ENCODE measurements at places on chromosomes 5 and 9.

- DNase-seq, result no peak
Observed at GRCh38 chr9:129714511-129715061, 38.3 kb downstream of the PTGES start.

DNA sequence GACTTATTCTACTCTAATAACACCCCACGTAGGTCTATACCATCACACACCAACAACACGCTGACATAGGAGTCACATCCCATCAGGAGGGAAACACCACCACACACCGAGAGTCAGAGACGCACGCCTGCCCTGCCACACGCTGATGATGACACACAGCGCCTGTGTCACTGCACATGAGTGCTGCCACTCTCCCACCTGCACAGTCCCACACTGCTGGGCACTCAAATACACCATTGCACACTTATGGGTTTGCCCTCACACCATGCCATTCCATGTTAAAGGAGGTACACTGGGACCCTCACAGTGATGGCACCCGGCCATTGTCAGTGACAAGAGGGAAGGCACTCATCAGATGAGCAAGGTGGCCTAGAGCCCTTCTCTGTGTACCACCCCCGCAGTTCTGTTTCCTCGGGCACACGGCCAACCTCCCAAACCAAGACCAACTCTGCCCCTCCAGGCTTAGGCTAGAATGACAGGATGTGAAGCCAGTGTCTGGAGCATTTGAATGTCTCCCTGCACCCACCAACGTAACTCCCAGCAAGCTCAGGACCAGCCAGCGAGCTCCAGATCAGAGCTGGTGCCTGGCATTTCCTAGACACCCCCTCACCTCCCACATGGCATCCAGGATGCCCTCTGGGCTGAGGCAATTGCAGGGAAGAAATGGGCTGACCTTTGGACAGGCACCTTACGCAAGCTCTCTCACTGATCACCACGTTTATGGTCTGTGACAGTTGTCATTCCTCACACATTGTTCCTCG, 3.6 kb upstream of the CPLX2 start:
- no peak for DNase-seq

DNA sequence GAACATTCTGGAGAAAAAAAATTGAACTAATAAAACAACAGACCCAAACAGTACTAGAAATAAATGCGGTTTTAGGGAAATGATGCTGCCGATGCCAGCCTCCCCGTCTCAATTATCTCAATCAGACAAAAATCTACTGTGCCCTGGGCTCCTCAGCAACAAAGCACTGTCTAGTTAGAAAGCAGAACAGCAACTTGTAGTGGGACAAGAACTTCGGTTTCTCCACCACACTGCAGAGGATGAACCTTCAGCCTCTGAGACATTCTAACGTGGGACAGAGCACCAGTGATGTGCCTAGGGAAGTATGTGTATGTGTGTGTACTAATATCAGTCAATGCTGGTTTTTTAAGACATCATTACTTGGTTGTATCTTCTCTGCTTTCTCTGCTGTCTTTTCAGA, 11.1 kb upstream of the CAST start:
- no peak for DNase-seq

DNA sequence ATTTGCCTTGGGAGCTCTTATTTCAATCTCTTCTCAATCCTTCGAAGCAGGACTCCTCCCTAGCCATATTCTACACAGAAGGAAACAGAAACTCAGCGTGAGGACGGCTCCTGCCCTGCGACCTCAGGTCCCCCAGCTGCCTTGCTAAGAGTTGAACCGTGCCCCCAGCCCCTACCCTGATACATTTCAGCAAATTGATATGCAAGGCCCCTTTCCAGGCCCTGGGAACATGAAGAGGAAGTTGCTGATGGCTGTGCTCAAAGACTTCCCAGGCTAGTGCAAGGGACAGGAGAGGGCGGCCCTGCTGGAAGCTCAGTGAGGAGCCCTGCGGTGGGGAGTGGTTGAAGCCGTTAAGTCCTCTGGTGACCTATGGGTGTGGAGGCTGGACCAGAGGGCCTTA, 41.5 kb downstream of the BOD1 start:
- DNase-seq, result no peak

- DNase-seq, result no peak
Observed at GRCh38 chr5:169910393-169910792, 69.9 kb downstream of the INSYN2B start.

DNA sequence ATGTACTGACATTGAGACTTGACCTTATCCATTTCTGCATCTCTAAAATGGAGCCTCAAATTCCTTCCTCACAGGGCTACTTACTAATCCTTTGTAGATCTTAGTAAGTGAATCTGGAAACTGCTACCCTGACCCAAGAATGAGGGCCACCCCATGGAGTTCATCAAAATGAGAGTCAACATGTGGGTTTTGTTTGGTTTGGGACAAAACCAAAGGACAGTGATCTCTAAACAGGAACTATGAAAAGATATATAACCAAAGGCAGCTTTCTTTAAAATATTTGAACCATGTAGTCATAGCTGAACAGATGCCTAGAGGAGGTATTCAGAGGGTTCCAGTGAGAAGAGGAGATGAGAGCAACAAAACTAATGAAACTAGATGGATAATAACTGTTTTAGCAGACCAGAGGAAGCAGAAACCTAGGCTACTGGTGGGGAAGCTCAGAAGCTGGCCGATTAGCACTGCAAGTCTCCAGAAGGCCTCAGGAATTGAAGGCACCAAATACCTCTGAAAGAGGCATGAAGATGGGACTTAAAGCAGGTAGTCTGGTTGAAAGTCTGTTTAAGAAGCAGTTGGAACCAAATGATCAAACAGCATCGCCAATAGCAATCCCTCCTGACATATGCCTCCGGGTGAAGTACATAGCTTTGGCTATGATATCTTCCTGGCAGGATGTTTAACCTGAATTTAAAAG, 45.8 kb downstream of the THOC3 start:
- DNase-seq, result no peak

- DNase-seq, result no peak
Observed at GRCh38 chr5:43649256-43649655, 46.3 kb downstream of the NNT start.

DNA sequence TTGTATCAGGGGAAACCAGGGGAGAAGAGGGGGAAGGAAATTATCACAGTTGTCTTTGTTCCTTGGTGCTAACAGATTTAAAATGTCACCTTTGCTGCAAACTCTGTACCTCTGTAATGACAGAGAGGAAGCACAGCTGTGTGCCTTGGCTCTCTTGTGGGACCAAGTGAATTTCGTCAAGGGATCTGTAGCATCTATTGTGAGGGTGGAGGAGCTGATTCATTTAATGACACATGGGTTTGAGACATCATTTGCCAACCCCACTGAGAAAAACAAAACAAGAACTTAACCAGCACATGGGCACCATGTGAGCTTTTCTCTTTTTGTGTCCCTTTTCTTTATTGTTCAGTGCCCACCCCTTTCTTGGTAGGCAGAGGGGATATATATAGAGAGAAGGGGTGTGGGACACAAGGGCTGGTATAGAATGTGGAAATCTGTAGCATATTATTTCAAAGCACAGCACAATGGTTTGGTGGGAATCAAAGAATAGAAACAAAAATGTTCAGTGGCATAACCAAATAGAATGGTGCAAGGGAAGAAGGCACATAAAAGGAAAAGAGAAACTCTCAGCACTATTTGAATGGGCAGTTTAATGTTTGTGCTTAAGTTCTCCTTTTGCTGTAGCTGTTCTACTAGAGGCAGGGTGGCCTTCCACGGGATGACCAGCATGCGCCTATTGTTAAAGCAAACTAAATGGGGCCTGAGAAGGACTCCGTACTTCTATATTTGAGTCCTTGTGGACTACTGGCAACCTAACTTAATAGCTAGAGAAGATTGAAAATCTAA, 63.3 kb downstream of the LIX1 start:
- no peak for DNase-seq

GRCh38 chr5:144085381-144085780, 85.1 kb downstream of the YIPF5 start:
- DNase-seq, result no peak

DNA sequence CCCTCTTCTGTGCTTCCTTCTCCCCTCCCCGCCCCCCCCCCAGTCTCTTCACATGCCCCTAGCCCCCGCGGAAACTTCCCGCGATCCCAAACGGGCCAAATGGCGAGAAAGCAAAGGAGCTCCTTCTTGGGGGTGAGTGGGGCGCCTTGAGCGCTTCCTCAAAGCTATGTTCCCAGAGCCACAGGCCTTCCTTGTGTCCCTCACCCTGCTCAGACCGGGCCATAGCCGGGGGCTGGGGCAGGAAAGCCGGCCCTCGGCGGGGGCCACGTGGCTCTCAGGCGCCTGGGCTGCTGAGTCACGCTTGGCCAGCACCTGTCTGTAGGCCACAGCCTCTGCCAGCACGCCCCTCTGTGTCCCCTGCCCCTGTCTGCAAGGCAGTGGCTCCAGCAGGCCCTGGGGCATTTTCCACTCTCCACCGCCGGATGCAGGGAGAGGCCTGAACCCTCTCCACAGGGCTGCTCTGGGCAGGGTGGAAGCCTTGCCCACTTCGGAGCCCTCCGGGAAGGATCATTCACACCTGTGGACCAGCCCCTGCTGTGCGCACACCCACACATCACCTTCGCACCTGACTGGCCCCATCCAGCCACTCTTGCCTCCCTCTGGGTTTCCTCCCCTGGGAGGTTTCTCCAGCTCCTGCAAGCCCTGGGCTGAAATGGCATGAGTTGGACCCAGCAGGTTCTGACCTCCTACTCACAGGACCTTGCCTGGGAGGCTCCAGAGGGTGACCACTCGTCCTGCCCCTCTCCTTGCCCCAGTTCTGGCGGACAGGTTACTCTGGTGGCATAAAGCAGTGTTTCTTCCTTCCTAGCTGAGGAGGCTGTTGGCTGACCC, 1.2 kb upstream of the SQSTM1 start:
- DNase-seq, result no peak

DNA sequence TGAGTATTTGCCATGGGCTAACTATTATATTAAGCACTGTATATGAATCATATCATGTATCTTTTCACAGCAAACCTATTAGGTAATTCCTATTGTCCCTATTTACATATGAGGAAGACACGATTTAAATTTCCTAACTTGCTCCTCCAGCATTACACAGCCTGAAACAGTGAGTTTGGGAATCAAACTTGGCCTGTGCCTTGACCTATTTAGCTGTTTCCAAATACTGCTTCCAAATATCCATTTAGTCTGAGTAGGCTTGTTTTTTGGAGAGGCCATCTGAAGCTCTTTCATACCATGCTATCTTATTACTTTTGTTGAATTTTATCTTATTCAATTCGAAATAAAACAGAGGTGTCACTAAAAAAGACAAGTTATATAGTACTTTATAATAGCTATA, 447.3 kb upstream of the MPDZ start:
- no peak for DNase-seq

GRCh38 chr9:129665389-129665775, at the start of gene PRRX2:
TSS of gene PRRX2 (plus strand) at chr9:129665647. CDS start at chr9:129665868, 221 bp downstream.
- no peak for DNase-seq

- no peak for DNase-seq
Observed at GRCh38 chr5:98535901-98536300, 237.6 kb upstream of the RGMB start.

- no peak for DNase-seq
Observed at GRCh38 chr9:123712399-123712798, 217.5 kb downstream of the DENND1A start.

GRCh38 chr9:100474082-100474923, 1.4 kb downstream of the TMEFF1 start:
- no peak for DNase-seq

GRCh38 chr5:95923918-95924544, 37.6 kb downstream of the ELL2 start:
- DNase-seq, result no peak

- DNase-seq, result no peak
Observed at GRCh38 chr5:9927106-9927505, 297.0 kb upstream of the TAS2R1 start.

- DNase-seq, result no peak
Observed at GRCh38 chr5:160347448-160347847, 23.0 kb downstream of the C1QTNF2 start.

DNA sequence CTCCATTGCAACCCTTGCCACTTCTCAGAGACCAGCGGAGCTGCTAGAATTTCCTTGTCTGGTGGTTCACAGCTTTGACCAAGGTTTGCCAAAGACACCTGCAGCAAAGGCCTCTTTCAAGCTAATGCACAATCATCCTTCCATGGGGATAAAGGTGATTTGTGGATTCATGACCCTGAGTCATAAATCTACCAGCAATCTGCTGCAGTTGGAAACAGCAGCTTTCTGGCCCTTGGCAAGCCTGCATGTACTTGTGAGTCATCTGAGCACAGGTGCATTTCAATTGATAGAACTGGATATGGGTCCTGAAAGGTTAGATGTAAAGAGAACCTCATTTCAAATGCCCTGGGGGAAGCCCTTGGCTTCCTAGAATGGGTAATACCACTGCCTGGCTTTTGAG, 21.6 kb upstream of the TCF7 start:
- DNase-seq, result no peak

- no peak for DNase-seq
Observed at GRCh38 chr5:75337366-75338021, 474 bp downstream of the HMGCR start.

- no peak for DNase-seq
Observed at GRCh38 chr5:37710965-37711364, 128.9 kb downstream of the GDNF start.

DNA sequence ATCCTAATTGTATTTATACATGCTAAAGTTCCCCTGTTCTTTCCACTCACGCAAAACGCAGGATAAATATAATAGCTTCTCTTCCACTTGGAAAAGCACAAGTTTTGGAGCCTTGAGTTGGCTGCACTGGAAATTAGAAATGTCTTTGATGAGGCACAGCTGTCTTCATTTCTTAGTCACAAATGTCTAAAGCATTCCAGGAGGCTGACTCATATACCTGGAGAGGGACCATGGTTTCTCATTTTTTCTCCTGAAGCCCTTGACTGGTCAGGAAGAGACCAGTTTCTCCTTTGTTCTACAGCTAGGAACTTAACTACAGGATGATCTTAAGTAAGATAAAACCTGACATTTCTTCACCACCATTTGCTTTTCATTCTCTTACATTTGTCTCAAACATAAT, 16.2 kb downstream of the MTX3 start:
- DNase-seq, result no peak

- no peak for DNase-seq
Observed at GRCh38 chr9:86547571-86547970, 193.4 kb upstream of the TUT7 start.

- DNase-seq, result no peak
Observed at GRCh38 chr5:87243161-87243844, 24.4 kb upstream of the RASA1 start.

- no peak for DNase-seq
Observed at GRCh38 chr9:81717747-81718077, 28.4 kb upstream of the TLE1 start.

GRCh38 chr5:52799358-52799982, 11.8 kb downstream of the ITGA1 start:
- no peak for DNase-seq

GRCh38 chr9:83440641-83441040, 97.6 kb downstream of the FRMD3 start:
- DNase-seq, result no peak

GRCh38 chr5:67647772-67648171, 451.2 kb upstream of the CD180 start:
- no peak for DNase-seq
